Cardiac muscle cell (in vitro differentiated cells and primary cell): ENCODE measurements at places on chromosomes 13 and 19. TPM values are rescaled to one million over a fixed set of nuclear protein-coding genes. Genes with fewer than 3 reads are reported as not detected.

The MUC16 gene
- total RNA-seq = not detected in 2 replicates

DNA sequence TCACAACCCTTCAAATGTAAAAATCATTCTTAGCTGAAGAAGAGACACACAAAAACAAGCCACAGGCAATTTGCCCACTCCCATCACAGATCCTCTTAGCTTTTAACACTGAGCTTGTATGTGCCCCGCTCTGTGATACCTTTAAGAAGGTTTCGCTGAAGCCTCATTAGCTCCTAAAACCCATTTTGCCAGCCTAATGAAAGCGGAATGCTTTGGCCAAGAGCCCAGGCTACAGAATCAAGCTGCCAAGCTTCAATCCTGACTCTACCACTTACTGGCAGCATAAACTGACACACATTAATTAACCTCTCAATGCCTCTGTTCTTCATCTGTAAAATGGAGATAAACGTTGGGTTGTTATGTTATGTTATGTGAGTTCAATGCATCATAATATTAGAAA lies 10.5 kb downstream of the ZNF112 start:
- H3K4me3 ChIP-seq = no peak overlapping the region
- no peak for DNase-seq
- no peaks in the 10 kb centered on the region for H3K4me1 ChIP-seq
- H3K27ac ChIP-seq = no peak overlapping the region

DNA sequence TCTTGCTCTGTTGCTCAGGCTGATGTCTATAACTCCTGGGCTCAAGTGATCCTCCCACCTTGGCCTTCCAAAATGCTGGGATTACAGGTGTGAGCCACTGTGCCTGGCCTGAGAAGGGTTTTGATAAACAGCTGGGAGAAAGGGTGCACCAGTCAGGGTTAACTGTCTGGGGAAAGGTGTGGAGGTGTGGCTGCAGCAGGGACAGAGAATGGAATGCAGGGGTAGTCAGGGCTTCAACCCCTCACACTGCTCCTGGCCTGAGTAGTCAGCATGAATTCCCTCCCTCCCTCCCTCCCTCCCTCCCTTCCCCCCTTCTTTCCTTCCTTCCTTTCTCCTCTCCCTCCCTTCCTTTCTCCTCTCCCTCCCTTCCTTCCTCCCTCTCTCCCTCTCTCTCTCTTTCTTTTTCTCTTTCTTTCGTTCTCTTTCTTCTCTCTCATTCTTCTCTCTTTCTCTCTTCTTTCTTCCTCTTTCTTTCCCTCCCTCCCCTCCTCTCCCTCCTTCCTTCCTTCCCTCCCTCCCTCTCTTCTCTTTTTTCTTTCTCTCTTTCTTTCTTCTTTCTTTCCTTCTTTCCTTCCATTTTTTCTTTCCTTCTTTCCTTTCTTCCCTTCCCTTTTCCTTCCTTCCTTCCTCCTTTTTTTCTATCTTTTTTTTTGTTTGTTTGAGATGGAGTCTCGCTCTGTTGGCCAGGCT lies 16.0 kb downstream of the MYO1F start:
- H3K36me3 ChIP-seq = no peaks in the 10 kb centered on the region
- no peak for DNase-seq
- H3K27me3 ChIP-seq = no peaks in the 10 kb centered on the region
- no peaks in the 10 kb centered on the region for H3K4me1 ChIP-seq
- no peak overlapping the region for H3K27ac ChIP-seq

- H3K27me3 ChIP-seq = no peaks in the 10 kb centered on the region
- H3K4me3 ChIP-seq = no peak overlapping the region
- no peak overlapping the region for H3K27ac ChIP-seq
- peaks cover 3% of the 10 kb centered on the region for H3K36me3 ChIP-seq
- DNase-seq = no peak
These were observed 10.9 kb upstream of the CERS1 start for GRCh38 chr19:18906605-18907519.

DNA sequence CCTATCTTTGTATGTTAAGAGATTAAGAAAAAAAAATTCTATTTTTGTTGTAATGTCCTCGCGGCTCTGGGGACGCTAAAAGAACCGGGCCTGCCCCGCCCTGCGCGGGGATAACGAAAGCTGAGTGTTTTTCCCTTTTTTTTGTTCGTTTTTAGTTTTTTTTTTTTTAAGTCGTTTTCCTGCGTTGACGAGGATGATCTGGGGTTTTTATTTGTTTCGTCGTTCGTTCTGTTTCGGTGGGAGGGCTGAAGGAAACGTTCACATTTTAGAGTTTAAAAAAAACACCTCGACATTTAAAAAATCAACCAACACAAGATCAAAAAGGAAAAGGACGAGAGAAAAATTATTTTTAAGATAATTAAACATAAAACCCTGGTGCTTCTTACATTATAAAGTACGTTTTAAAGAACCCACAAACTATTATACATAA lies 5.6 kb downstream of the LYL1 start:
- H3K36me3 ChIP-seq = no peaks in the 10 kb centered on the region
- H3K27me3 ChIP-seq = peaks cover 95% of the 10 kb centered on the region
- H3K4me1 ChIP-seq = peaks cover 3% of the 10 kb centered on the region
- no peak overlapping the region for H3K4me3 ChIP-seq
- DNase-seq = no peak
- H3K27ac ChIP-seq = no peak overlapping the region
